Adrenal gland (tissue), 19 donors: ENCODE measurements at places on chromosomes 7 and 10. TPM values are rescaled to one million over a fixed set of nuclear protein-coding genes. Genes with fewer than 3 reads are reported as not detected.

Gene DENND11
- 14.0 TPM for total RNA-seq

Gene SEMA3C
- 16.4 TPM for total RNA-seq

Gene CPA4
- total RNA-seq = not detected

Gene PTER
- total RNA-seq = 7.4 TPM

Gene FGF8
- total RNA-seq = not detected

Gene KCNMA1
- 15.1 TPM for total RNA-seq

Gene PLEKHA8
- 6.4 TPM for total RNA-seq
